ENCODE measurements at places on chromosomes 11 and 22.
A peak's percentile ranks its signal among the peaks of the same experiment; 100 is the strongest.

DNA sequence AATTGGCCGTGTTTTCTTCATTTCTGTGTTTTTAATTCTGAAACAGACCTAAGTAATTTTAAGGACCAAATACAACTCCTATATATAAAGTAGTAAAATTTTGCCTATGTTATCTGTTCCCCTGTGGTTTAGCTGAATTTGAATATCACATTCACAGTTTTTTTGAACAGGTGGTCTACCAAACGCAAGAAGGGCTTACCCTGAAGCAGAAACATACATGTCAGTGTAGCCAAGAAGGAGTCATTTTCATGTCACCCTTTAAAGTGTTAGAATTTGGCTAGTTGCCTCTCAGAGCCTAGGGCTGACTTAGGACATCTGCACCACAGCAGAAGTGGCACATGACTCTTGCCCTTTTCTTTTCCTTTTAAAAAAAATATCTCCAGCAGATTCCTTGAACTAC, 34.3 kb downstream of the MYBPC3 start:
- no peak for DNase-seq

GRCh38 chr22:48391171-48391711, 1436.4 kb downstream of the BRD1 start:
- DNase-seq = no peak

- DNase-seq = no peak
These were observed at the start of gene SBF1 for GRCh38 chr22:50474710-50475651. Gene SBF1, minus strand, starts transcription at chr22:50475035. Its CDS starts 195 bp downstream, at chr22:50474840.

GRCh38 chr11:10742460-10743208, 8.4 kb upstream of the CTR9 start:
- DNase-seq = no peak

DNA sequence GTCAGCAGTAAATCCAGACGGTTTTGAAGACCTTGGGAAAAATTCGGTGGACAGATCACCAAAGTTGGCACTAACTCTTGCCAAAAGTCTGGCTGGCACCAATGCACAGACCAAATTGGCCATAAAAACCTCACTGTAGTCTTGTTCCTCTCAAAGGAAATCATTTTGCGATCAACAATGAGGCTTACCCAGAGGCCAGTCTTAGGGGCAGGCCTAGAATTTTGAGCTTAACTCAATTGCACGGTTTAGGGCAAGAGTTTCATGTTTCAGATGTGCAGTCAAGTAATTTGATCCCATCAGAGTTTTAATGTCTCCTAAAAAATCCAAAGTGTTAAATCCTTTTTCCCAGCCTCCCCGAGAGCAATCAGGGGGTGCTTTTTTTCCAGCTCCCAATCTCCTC, 19.0 kb downstream of the MPPED2 start:
- DNase-seq = no peak

- DNase-seq = peak; percentile 25
These were observed 72.0 kb downstream of the SLC5A12 start for GRCh38 chr11:26649884-26650283.

DNA sequence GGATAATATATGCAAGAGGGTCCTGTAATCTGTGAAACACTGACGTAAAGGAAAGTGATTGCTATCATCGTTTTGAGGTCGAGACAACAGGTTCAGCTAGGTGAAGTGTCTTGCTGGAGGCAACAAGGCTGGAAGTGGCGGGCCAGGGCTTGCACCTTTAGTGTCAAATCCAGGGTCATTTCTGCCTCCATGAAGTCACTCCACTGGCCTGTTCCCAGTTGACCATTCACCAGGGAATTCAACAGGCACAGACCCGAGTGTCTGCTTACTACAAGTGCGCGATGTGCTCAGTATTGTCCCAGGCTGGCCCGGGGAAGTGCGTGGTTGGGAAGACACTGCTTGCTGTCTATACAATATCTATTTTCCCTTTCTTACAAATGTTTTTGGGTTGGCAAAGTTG, 225.0 kb downstream of the CEP164 start:
- no peak for DNase-seq

Measured in DMS79 (cell line).